Stimulated activated CD4-positive, alpha-beta T cell treated with anti-CD3 and anti-CD28 coated beads, TNF-alpha, amount 100 ng/mL, for 24 hours (primary cell): ENCODE measurements at places on chromosomes 4 and X.

GRCh38 chr4:109811707-109812106, 3.9 kb upstream of the GAR1 start:
- no peak for DNase-seq

DNA sequence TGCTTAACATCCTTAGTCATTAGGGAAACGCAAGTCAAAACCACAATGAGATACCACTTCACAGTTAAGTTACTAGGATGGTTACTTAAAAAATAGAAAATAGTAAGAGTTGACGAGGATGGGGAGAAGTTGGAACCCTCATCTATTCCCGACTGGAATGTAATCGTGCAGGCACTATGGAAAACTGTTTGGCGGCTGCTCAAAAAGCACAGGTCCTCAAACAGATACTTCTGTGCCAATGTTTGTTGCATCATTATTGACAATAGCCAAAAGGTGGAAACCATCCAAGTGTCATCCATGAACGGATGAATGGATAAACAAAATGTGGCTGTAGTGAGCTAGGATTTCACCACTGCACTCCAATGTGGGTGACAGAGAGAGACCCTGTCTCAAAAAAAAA, 11.7 kb downstream of the CTAG1B start:
- no peak for DNase-seq

GRCh38 chr4:140450352-140450751, 22.9 kb upstream of the CLGN start:
- no peak for DNase-seq

- no peak for DNase-seq
Measured at GRCh38 chr4:73663576-73663975, 43.3 kb upstream of the RASSF6 start.
